CD4-positive, alpha-beta T cell treated with Interleukin-17A for 4 hours (primary cell): ENCODE measurements at places on chromosomes 2 and 18.

GRCh38 chr2:120240901-120241429 is 11.7 kb upstream of the RALB start:
- no peak for DNase-seq

- DNase-seq, result no peak
Measured at GRCh38 chr18:70256994-70257393, 31.9 kb upstream of the SOCS6 start.

DNA sequence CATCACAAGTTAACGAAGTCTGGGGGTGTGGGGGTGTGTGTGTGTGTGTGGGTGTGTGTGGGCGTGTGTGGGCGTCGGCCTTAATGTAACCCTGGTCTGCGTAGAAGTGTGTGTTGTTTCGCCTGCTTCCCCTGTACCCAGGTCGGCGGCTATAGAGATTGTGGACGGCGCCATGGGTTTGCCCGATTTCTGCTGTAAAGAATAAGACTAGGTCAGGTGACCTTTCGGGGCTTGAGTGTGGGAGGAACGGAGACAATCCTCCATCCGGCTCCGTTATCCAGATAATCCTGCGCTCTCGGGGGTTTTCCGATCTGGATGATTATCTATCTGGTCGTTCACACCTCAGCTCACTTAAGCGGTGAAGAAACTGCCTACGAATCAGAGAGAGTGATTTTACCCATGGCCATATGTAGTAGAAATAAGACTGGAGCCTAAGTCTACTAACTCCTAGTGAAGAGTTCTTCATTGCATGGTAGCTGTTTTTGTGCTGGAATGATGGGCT is 543 bp downstream of the HADHB start:
- DNase-seq, result peak; percentile 58

DNA sequence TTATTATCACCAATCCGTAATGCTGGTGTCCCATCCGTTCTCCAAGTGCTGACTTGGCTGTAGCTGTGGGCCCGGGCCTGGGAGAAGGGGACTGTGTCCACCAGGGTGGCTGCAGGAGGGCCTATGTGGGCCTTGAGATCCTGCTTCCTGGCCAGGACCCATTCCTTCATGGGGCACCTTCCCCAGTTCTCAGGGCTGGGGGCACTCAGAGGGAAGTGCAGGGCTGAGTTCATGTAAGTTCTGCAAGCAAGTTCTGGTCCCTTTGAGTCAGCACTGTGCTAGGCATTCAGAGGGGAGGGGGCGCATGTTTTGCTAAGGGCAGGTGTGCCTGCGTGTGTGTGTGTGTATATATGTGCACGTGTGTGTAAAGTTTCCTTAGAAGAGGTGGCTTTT is 94.0 kb downstream of the GLI2 start:
- DNase-seq, result no peak

DNA sequence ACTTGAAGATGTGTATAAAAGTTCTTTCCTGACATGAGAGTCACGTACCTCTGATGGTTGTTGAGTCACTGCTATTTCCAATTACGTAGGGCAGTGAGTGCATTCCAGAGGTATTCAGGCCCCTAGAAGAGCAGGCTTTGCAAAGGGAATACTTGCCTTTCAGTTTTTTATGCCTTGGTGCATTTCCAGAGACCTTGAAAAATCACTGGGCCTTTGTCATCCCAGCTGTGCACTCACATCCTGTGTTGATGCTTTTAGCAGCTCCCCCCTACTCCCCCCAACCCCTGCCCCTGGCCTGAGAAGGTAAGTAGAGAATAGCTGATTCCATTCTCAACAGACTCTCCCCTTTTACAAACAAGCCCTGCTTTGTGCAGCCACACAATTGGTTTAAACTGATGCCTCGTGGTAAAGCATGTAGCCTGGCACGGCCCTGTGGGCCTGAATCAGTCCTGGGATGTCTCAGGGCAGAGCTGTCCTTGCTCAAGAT is 174.2 kb downstream of the PRPF40A start:
- DNase-seq, result no peak

- DNase-seq, result no peak
Measured at GRCh38 chr18:21049306-21049705, 62.3 kb downstream of the ROCK1 start.

DNA sequence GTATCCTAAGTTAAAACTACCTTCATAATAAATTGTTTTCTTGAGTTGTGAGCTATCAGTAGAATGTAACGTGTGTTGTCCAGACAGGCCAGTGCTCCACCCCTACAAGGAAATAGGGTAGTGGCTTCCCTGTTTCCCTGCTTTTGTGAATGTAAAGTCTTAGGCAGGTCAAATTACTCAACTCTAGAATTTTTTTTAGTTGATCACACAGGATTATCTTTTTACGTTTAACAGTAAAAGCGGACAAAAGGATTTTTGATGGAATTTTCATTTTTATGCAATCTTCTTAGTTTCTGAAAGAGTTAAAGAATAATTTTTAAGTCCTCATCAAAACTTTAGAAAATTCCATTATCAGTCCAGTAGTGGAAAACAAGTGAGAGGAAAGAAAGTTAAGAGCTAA is 38.2 kb downstream of the GPD2 start:
- no peak for DNase-seq

DNA sequence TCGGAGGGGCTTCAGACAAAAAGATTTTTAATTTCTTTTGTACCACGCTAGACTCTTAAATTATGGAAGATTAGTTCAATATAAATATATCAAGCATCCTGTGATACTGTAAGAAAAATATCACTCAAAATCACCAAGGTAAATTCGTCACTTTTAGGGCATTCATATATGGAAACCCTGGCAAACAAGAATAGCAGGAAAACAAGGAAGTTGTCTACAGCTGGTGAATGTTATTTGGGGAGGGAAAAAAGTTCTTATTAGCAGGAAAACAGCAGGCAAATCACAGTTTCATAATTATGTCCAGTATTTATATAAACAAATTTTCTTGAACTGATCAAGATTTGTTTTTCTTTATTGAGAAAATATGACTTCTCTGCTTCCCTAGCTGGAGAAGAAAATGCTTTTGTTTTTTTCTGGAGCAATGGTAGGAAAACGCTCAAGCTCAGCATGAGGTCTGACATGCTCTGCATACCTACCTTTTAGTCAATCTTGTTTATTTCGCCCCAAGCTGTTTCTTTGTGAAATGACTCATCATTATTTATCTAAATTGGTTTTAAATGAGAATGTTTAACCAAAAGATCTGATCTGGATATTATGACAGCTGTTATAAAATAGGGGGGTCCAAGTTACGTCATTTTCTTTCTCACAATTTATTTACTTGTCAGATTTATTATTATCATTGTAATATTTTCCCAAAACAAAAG is 14.7 kb downstream of the LINC00305 start:
- DNase-seq, result no peak

GRCh38 chr2:4693266-4693665 is 989.9 kb downstream of the DCDC2C start:
- no peak for DNase-seq

DNA sequence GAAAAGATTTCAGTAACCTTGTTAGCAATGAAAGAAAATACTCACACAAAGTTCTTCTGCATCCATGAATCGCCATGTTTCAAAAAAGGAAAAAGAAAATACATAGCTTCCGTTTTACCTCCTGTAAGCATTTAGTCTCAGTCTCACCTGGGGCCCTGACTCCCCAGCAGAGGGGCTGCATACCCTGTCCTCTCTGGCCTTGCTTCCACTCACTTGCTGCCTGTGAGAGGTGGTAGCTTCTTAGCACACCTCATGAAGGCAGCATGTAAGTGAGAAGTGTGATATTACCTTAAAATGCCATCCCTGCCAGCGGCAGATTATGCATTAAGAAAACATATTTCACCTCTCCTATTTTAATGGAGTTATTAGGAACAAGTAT is 49.3 kb upstream of the ZNF385B start:
- no peak for DNase-seq

- DNase-seq, result no peak
Measured at GRCh38 chr2:2836343-2837070, 505.4 kb upstream of the MYT1L start.

DNA sequence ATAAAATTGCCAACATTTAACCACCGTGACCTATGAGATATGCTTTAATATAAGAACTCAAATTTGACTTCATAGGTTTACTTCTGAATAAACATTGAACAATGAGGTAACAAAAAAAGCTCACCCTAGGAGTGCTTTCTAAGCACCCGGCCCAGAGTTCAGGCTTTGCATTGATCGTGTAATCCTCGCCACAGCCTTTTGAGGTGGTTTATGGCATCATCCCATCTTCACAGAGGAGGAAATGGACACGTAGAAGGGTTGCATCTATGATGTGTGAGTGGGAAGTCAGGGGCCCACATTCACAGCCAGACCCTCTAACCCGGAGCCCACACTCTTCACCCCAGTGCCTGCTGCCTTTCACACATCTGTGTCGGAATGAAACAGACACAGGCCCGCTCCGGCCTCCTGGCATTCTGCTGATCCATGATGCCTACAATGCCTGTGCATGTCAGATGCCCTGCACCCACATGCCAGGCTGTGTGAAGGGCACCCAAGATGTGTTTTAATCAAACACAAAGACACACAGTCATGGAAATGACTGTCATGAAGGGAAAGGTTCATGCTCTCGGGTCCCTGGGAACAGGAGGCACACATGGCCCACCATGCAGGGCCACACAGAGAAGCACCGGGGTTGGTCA is 48.6 kb upstream of the RPL31 start:
- no peak for DNase-seq

GRCh38 chr2:11777066-11777782 is 30.8 kb downstream of the LPIN1 start:
- DNase-seq, result no peak

GRCh38 chr18:3710712-3711301 is 260.8 kb downstream of the TGIF1 start:
- DNase-seq, result no peak

GRCh38 chr2:168050377-168050776 is 197.0 kb downstream of the STK39 start:
- DNase-seq, result no peak
